ENCODE measurements at places on chromosomes 3 and 15.

DNA sequence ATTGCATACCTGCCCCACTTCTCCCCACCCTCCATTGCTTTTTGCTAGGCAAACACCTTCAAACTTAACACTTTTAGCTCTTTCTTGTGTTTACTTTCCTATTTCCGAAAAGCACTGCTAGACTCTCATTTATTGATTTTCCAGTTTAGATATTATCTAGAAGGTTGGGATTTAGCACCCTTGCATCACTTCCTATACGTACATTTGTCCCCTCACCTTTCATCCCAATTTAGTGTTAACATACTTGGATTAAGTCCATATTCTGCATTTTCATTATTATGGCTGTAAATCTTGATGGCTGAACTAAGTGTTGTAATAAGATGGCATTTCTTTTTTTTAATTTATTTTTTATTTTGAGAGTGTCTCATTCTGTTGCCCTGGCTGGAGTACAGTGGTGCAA is 39.5 kb downstream of the GOLGA6L10 start:
- DNase-seq = no peak

- no peak for DNase-seq
Measured at GRCh38 chr3:101281521-101282030, 38.8 kb downstream of the IMPG2 start.

GRCh38 chr3:193980905-193981304 is 155.0 kb upstream of the HES1 start:
- DNase-seq = no peak

GRCh38 chr15:98599909-98600691 is 48.2 kb upstream of the IGF1R start:
- DNase-seq = peak; percentile 57

DNA sequence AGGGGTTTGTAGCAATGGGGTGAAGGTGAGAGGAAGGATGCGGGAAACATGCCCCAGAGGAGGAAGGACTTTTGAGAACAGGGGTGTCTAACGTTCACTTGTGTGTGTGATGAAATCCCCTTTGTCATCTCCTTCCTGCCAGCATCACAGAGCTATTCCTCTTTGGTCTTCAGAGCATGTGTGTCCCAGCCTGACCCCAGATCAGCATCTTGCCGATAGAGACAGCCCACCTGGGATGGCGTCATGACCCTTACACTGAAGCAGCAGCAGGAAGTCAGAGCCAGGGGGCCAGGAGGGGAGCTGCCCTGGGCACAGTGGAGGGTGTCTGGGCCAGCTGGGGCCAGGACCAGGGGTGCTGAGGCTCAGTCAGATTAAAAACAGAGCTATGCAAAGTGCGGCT is 29.9 kb upstream of the GRIP2 start:
- no peak for DNase-seq

DNA sequence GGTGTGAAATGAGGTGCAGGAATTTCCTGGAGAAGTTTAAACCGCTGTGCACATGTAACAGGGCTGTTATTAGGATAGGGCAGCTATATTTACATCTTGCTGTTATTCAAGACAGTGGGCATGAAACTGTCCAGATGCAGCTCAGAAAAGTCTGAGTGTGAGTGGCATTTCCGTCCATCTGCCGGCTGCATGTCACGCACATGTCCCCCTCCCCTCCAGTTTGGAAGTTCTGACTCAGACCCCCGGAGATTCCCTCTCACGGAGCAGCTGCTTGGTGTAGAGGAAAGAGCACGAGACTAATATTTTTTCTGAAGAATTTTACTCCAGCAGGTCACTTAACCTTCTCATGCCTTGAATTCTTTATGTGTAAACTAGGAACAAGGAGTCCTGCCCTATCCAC is 69.8 kb downstream of the FEM1B start:
- peak; percentile 52 for DNase-seq

- DNase-seq = no peak
Measured at GRCh38 chr3:143535994-143536784, 312.1 kb downstream of the SLC9A9 start.

DNA sequence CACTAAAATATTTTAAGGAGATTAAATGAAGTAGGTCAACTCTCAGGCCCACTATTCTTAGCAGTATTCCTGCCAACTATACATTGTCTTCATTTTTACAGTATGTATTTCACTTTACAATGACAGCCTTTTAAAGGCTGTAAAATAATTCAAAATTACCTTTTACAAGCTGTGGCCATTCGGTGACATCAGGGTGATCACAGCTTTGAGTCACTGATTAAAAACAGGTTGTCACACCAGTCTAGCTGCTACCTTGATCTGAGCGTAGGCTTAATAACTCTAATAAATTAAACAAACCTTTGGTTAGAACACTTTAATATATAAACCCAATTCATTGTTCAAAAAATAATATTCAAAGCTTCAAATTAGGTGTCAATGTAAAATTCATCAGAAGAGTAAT is 29.9 kb downstream of the UBE3A start:
- no peak for DNase-seq

DNA sequence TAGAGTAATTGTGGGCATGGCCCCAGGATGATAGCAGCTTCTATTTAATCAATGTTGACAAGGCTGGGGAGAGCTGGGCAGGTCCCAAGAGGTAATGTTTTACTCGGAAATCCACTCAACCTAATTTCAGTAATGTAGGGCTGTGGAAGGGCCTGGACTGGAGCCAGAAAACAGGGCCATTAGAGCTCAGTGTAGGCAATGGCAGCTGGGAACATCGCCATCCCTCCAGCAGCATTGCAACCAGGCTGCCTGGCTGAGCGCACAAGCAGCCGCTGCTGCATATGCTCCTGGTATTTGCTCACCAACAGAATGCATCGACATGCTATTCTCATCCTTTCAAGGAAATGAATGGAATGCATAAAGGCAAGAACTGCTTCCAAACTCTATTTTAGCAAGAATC is 90.0 kb downstream of the GAP43 start:
- DNase-seq = peak; percentile 73

- peak; percentile 1 for DNase-seq
Measured at GRCh38 chr3:83523470-83524073, 1435.2 kb upstream of the CADM2 start.

GRCh38 chr15:50876989-50877360 is 31.5 kb upstream of the AP4E1 start:
- DNase-seq = peak; percentile 97

GRCh38 chr3:188471723-188472122 is 317.8 kb downstream of the LPP start:
- no peak for DNase-seq

GRCh38 chr3:158520433-158520832 is 50.6 kb upstream of the MLF1 start:
- DNase-seq = peak; percentile 51

GRCh38 chr3:178568155-178568731 is 32.0 kb downstream of the KCNMB2 start:
- DNase-seq = no peak

GRCh38 chr3:128736601-128737000 is 10.6 kb downstream of the RAB7A start:
- DNase-seq = peak; percentile 64

DNA sequence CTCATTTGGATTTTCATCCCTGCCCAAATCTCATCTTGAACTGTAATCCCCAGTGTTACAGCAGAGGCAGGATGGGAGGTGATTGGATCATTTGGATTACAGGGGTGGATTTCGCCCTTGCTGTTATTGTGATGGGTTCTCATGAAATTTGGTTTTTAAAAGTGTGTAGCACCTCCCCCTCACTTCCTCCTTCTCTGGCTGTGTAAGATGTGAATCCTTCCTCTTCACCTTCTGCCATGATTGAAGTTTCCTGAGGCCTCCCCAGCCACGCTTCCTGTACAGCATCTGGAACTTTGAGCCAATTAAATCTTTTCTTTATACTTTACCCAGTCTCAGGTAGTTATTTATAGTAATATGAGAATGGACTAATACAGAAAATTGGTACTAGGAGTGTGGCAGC is 316.8 kb downstream of the PLCL2 start:
- no peak for DNase-seq

- DNase-seq = peak; percentile 87
Measured at GRCh38 chr3:58835086-58835485, 168.5 kb upstream of the FAM3D start.

DNA sequence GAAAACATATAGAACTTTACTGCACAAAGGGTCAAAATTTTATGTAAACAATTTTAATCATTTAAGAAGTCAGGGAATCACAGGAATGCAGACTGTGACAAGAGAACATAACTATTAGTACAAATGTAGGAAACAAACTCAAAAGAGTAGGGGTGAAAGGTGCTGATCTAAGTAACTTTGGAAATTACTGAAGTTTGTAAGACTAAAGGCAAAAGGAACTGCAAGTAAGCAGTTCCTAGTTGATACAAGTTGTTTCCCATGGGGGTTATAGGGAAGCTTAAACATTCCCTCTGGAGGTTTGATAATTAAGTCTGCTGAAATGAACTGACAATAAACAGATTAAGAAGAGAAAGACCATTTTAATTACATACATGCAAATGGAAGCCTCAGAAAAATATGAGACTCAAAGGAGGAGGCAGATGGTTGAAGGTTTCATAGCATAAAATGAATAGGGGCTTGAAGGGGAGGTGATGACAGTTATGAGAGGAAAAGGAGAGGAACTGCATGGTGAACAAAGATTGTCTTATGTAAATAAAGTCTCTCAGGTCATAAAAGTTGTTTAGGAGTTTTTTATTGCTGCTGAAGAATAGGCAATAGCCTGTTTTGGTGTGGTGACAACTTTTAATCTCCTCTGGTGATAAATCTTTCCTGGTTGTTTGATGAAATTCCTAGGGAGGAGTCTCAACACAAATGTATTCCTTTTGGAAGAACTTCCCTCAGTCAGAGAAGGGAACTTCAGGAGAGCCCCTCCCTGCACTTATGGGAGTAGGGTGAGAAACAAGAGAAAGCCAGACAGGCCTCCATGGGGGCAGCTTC is 17.1 kb downstream of the SETMAR start:
- DNase-seq = peak; percentile 16

DNA sequence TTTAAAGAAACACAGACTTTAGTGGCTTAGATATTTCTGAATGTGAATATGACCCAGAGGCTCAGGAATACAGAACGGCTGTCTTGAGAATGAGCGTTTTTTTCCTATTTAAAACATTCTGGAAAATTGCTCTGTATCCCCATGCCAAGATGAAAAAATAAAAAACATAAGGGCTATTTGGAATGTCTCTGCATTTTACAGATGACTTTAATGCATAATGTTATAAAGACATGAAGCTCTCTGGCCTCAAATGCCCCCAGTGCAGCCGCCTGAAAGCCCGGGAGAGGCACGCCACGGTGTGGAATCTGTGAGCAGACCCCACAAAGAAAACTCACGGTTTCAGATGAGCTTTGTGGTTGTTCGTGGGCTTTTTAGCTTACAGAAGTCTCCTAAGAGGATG is 322.5 kb upstream of the ICE2 start:
- DNase-seq = peak; percentile 22

- DNase-seq = no peak
Measured at GRCh38 chr3:18019161-18019495, 276.7 kb upstream of the TBC1D5 start.

Data from AG10803 (cell line).